Anterior cingulate cortex (tissue), 58 donors: ENCODE measurements at places on chromosomes 3 and 15.

GRCh38 chr3:97882975-97883598 is 61.3 kb downstream of the CRYBG3 start:
- DNase-seq = no peak

GRCh38 chr3:197407053-197407452 is 108.6 kb upstream of the DLG1 start:
- no peak for DNase-seq

DNA sequence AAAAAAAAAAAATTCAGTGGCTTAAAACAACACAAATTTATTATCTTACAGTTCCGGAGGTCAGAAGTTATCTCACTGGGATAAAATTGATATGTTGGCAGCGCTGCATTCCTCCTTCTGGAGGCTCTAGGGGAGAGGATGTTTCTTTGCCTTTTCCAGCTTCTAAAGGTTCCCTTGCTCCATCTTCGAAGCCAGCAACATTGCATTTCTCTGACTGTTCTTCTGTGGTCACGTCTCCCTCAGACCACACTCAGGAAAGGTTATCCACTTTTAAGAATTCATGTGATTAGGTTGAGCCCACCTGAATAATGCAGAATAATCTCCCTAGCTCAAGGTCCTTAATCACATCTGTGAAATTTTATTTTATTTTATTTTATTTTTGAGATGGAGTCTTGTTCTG is 23.4 kb upstream of the ACAP2 start:
- DNase-seq = no peak

DNA sequence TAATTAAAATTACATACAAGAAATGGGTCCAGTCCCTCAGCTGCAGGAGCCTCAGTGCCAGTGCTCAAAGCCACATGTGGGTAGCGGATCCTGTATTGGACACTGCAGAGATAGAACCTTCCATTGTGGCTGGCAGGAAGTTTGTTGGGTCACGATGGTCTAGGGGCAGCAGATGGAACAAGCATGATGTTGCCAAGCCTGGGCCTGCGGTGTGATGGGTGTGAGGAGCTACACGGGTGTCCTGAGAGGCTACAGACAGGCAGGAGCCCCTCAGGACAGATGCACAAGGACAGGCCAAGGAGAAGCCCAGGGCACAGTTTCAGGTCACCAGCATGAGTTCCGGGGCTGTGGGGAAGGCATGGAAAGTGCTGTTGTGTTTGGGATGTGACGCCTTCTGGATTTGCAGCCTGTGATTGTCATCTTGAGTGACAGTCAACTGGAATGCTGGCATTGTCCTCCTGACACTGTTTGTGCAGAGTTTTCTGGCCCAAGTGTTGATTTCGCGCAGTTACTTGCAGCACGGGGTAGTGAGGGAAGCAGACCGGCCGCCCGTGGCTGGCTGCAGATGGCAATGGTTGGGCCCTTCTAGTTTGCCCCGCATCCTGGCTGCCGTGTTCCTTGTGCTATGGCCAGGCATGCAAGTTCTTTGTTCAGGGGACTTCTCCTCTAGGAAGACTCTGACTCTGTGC is 177.1 kb downstream of the NSMCE3 start:
- DNase-seq = no peak

- DNase-seq = no peak
Observed at GRCh38 chr3:24433838-24434591, 60.6 kb downstream of the THRB start.

- peak; percentile 14 for DNase-seq
Observed at GRCh38 chr15:57537072-57537471, 54.6 kb upstream of the MYZAP start.

DNA sequence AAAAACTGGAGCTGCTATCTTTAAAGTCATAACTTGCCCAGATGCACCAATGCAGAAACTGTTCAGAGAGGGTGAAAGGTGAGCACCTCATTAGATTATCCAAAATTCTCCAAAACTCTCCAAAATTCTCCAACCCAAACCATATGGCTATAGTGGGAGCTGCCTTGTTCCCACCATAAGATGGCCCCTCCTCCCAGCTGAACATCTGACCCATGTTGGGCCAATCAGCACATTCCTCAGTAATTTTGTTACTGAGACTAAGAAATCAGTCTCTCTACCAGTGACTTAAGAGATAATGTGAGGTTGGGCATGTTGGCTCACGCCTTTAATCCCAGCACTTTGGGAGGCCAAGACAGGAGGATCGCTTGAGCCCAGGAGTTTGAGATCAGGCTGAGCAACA is 32.8 kb downstream of the DPH3 start:
- no peak for DNase-seq

GRCh38 chr3:21274079-21274571 is 476.9 kb downstream of the ZNF385D start:
- DNase-seq = no peak

DNA sequence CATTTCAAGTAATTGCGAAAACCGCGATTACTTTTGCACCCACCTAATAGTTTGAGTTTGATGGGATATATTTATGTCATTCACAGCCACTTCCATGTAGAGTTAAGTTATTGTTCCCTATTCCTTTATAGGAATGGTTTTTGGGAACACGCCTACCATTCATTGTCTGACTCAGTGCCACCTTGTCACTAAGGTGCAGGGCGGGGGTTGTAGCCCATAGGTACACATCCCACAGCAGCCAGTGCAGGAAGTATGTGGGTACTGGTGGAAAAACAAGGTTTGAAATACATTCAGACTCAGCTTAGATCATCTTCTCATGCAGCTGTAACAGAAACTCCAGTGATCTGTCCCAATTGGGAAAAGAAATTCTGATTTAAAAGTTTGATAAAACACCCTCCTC is 48.2 kb upstream of the CFAP161 start:
- DNase-seq = no peak

GRCh38 chr3:119349354-119350041 is 55.3 kb downstream of the ARHGAP31 start:
- no peak for DNase-seq

DNA sequence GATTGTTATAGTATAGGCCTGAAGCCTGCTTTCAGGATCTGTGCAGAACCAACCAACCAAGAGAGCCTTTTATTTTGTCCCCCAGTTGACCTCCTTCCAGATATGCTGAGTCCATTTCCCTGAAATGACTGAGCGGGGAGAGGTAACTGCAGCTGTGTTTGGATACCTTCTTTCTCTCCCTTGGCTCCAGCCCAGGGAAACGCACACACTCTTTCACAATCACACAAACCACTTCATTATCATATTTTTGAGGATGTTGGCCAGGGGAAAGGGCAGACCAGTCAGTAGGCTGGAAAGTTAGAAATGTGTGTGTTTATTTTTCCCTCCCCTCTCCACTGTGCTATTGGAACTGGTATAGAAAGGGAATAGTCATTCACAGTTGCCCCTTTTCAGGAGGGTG is 417.7 kb upstream of the TBL1XR1 start:
- DNase-seq = no peak
